NCI-H345 (cell line): ENCODE measurements at places on chromosomes 1 and 21.

DNA sequence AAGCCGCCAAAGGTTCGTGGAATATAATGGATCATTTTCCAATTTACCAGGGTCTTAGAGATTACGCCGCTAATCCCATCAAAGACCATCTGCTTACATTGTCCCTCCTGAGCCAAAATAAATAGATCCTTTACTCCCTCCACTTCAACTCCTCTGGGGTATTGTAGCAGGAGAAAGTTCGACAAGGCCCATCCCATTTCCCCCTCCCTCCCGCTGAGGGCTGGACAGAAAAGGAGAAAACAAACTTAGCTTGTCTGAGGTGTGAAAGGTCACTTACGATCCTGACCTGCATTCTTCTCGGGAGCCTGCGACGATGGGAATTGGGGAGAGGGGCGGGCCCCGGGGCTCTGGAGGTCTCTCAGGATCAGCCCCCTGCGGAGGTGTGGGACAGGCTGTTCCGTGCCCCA, 60.8 kb downstream of the MEF2D start:
- no peak for DNase-seq

DNA sequence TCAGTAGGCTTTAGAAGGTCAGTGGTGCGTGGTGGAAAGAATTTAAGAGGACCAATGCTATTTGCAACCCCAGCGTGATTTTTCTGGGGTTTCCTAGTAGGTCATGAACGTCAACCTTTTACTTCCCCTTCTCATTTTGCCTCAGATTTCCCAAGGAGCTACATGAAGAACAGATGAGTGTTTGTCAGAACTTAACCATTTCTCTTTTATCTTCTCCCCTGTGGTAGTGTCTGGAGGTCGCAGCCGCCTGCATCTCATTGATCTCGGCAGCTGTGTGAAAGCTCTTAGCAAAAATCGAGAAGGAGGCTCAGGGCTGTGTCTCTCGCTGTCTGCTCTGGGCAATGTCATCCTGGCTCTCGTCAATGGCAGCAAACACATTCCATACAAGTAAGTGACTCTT, 491.1 kb downstream of the KIF26B start:
- DNase-seq, result no peak

DNA sequence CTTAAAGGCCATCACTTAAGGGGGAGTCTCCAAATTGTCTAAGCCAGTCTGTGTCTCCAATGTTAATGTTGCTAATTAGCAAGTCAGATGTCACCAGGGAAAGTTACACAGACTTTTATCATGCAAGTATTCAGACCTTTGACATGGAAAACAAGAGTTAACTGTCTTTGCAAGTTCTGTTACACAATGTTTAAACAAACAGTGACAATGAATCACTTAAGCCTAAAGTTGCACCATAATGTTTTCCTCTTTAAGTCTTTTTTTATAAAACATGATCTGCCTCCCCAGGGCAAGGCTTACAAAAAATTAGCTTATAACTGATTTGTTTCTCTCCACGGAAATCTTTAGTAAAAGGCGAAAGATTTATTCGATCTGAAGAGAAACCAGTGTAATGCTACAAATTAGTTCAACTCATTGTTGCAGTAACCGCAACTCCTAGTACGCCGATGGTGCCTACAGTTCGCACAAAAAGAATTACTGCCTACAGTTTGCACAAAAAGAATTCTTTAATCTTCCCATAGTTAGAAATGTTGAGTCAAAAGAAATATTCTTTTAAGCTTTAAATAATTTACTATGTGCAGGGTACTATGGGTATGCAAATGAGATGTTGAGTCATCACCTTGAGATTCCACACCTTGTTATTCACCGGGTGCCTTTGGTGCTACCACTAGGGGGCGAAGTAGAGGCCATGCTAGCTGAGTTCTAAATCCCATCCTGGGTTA, 45.3 kb downstream of the HHAT start:
- DNase-seq, result peak; percentile 21

DNA sequence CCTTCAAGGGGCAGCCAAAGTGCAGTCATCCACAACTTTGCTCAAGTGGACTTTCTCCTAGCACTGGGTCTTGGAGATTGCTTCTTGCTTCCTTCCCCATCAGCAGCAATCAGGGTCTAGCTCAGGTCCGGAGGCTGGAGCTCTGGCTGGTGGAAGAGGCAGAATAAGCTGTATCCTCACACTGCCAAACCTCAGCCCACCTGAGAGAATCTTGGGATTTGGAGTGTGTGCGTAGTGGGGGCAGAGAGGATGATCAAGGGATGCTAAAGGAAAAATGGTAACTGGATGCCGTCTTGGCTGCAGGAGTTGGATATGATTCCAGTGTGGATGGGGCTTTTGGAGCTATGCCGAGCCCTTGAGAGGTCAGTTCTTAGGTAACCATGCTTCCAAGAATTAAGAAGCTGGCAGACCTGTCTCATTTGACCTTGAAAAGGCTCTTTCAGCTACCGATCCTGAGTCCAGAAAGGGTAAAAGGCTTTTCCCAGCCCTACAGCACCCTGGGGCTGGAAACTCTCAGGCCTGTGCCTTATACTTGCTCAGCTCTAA, 4.5 kb upstream of the NFASC start:
- DNase-seq, result no peak
